ENCODE measurements at places on chromosomes 1 and 21. TPM values are rescaled to one million over a fixed set of nuclear protein-coding genes. Genes with fewer than 3 reads are reported as not detected.

GPA33 gene
- total RNA-seq, result 3.3 TPM

MIB2 gene
- total RNA-seq, result 52.7 TPM

TCHHL1 gene
- not detected for total RNA-seq

IFNLR1 gene
- 15.5 TPM for total RNA-seq

CPTP gene
- total RNA-seq, result 41.6 TPM

SHE gene
- 55.4 TPM for total RNA-seq

EVA1C gene
- total RNA-seq, result 52.7 TPM

LAD1 gene
- 47.5 TPM for total RNA-seq

NUDT4B gene
- not detected for total RNA-seq

CD34 gene
- total RNA-seq, result 21.2 TPM

VANGL2 gene
- 2.1 TPM for total RNA-seq

Measured in upper lobe of left lung (tissue), 6 donors.